Fibroblast of pulmonary artery (primary cell): ENCODE measurements at places on chromosomes 4 and X.

DNA sequence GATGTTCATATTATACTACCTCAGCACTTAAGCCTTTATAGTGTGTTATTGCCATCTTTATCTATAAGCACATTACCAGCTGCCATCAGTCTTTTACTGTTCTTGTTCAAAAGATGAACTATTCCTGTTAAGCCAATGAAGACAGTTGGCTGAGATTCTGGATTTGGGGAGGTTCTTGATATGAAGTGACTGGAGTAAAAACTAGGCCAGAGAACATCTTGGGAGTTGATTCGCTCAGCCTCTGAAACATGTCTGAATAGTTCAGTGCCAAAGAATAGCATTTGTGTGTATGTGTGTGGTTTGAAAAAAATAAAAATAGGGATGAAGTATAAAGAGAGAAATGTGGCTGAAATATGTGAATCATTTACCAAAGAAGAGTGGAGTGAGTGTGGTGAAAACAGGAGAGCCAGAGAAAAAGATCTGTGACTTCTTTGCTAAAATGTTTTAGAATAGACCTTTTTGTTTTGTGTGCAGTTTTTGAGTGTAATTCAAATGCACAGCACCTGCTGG lies 15.2 kb downstream of the EXOC1 start:
- no peak for DNase-seq

DNA sequence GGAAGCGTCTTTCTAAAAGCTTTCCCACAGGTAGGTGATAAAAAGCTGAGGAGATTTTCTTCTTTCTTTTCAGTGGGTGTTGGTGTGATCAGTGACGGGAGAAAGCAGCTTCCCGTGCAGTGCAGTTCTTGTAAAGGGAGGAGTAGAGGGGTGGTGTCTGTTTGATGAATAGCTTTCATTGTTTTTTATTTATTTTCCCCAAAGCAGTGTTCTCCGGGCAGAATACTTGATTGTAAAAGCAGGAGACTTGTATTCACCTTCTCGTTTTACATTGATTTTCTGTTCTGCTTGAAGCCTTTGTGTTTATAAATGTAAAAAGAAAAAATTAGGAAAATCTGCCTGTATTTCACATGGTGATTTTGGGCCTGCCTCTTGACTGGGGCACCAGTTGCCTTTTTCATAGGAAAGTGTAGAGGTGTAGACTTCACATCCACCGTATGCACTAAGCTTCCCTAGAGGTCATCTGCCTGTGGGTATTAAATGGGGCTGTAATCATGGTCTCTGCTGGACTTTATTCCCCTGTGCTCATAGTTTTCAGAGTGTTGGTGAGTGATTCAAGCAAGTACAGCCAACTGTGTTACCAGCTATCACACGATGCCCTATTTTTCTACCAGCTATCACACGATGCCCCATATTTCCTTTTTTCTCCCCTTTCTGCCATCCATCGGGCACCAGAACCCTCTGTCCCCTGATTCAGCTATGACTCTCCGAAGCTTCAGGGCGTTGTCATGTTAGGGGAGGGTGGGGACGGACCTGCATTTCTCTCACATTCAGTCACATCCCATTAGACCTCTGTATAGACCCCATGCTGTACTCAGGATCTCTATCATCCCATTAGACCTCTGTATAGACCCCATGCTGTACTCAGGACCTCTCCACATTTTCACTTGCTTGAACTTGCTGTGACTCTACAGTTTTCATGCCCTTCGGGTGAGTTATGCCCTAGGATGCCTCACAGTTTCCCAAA lies 526.5 kb downstream of the TRIML1 start:
- DNase-seq: no peak

DNA sequence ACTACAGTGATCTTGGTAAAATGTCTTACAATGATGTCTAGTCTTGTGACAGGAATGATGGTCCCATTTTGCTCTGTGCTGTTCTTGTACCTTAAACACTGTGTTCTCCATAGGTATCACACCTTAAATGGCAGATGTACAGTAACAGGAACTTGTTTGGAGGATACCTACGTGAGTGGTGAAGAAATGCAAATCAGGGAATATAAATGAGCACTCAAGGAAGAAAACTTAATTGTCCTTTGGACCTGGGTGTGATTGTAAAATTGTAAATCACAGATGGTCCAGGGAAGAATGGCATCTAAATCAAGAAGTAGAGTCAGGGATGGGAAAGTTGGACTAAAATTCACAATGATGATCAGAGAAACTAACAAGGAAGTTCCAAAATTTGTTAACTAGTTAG lies 12.7 kb downstream of the HPGDS start:
- DNase-seq: no peak

DNA sequence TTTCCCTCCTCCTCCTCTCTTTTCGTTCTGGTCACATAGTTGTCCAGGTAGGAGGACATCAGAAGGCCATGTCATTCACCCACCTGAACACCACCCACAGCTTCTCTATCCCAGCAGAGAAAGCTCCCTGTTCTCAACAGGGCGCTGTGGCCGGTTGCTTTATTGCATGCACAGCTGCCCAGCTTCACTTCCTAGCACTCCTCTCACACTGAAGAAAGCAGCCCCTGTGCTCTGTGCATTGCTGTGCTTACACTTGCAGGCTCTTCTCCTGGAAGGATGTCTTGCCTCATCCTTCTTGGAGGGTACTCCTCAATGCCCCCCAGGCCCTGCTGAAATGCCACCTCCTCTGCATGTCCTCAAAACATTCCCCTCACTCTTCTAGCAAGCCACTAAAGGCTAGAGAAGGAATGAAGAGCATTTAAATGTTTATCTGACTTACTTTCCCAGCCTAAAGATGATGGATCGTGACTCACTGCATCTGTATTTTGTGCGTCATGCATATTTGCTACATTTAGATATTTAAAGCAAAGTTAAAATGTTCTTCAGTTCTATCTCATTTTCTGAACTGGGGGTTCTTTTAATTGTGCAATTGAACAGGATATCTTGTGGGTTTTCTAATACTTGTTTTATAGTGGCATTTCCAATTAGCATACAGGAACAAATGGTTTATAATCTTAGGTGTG lies 186.4 kb upstream of the PUDP start:
- DNase-seq: peak; percentile 57

DNA sequence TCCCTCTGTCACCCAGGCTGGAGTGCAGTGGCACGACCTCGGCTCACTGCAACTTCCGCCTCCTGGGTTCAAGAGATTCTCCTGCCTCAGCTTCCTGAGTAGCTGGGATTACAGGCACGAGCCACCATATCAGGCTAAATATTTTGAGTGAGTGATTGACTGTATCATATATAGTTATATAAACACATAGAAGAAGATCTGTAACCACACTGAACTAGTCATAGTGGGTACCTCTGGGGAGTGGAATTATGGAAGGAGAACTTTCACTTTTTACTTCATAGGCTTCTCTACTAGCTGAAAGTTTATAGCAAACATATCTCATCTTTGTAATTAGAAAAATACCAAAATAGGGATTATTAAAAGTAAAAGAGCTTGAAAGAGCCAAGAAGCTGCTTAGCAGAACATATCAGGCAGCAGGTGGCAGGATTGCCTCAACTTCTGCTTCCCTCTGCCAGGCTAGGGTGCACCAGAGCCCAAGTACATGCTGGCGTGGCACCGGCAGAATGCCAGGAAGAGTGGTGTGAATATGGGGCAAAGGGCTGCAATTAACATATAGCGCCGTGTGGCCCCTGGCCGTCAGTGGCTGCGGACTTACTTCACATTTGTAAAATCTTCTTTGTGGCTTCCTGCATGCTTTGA lies 39.5 kb upstream of the CD40LG start:
- peak; percentile 29 for DNase-seq

DNA sequence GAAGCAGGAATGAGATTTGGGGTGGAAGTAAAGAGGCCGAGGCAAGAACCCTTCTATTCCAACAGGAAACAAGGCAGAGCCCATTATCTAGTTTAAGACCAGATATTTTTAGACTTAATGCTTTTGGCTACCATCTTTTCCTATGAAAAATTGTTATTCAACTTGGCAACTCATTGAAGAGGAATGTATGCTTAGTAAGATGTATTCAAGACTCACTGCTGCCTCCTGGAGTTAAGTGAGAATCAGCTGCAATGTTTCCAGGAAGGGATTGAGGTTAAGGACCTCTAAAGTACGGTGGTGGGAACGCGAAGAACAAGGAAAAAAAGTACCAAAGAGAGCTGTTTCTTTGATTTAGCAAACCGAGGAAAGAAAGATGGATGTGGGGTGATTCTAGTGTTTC lies 89.1 kb downstream of the RAPGEF2 start:
- DNase-seq: peak; percentile 69

DNA sequence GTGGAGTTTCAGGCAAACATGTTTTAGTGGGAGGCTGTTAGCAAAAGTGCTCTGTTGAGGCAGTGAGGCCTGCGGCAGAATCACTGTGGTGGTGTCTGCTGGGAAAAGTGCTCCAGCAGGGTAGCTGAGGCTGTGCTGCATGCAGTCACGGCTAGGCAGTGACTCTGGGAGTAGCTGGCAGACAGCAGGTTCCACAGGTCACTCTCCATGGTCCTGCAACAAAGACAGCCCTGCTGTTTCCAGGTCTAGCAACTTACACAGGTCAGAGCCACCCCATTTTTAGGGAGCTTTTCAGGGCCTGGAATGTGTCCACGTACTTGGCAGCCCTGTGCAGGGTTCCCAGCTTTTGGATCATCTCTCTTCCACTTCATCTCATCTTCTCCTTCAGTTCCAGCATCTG lies 184.3 kb downstream of the NAA11 start:
- peak; percentile 16 for DNase-seq

GRCh38 chr4:155684892-155685541 lies 18.4 kb downstream of the GUCY1A1 start:
- no peak for DNase-seq

DNA sequence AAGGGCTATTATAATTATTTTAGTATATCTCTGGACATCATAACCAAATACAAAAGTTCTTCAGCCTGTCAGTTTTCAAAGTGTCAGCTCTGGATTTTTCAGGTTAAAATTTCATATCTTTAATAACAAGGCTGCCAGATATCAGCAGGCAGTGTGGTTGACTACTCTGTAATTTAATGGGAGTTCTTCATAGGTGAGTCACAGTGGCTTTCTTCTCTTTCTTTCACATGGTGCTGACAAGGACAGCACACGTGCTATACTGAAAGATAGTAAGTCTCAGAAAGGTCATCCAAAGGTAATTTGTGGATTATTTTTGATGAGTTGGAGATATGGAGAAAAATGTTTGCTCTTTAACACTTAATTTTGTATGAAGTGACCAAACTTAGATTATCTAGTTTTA lies 43.2 kb downstream of the GALNT7 start:
- DNase-seq: peak; percentile 51

- no peak for DNase-seq
Observed at GRCh38 chr4:186695392-186695791, 28.3 kb downstream of the FAT1 start.

DNA sequence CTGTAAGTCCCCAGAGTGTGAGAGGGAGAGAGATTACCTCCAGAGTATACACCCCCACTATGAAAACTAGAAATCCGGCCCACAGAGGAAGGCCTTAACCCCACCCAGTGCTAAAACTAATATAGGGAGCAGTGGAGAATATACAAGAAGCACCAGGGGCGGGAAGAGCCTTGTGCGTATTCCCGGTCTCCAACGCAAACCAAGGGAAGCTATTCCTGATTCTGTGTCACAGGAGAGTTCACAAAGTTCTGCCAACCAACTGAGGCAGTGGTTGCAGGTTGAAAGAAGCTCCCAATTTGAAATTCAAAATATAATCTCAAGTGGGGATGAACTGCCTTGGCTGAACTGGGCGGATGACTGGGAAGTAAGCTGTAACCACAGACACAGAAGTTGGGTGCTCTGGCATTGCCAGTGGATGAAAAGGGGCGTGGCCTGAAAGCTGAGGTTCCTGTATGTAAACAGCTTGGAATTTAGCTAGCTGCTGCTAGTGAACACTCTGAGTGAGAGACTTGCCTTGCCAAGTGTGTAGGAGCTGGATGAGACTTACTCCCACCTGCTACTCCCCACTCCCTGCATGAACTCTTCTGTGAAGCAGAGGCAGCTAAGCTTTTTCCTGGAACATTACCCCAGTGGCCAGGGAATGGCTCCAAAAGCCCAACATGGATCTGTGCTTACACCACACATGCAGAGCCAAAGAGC lies 32.7 kb downstream of the ELF2 start:
- peak; percentile 80 for DNase-seq

GRCh38 chr4:26468977-26469376 lies 21.3 kb downstream of the CCKAR start:
- no peak for DNase-seq

DNA sequence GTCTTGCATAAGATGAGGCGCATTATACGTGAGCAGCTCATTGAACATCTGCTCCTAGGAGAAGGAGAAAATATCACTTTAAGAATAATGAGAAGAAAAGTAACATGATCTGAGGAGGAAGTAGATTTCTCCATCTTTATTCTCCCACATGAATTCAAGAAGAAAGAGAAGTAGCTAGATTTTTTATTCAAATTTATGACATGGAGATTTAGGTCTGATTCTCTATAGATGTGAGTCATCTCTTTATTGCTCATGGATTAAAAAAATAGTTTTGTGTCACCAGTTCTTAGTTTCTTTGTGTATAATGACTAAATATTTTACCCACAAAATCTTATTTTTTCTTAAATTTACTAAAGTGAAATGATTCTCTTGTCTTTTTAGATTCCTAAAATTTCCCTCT lies 40.4 kb downstream of the HPGDS start:
- no peak for DNase-seq

GRCh38 chr4:126611900-126612299 lies 1020.9 kb upstream of the INTU start:
- DNase-seq: peak; percentile 54

GRCh38 chr4:29927895-29928294 lies 792.3 kb upstream of the PCDH7 start:
- no peak for DNase-seq

GRCh38 chr4:153252122-153252521 lies 47.9 kb downstream of the TRIM2 start:
- DNase-seq: no peak

DNA sequence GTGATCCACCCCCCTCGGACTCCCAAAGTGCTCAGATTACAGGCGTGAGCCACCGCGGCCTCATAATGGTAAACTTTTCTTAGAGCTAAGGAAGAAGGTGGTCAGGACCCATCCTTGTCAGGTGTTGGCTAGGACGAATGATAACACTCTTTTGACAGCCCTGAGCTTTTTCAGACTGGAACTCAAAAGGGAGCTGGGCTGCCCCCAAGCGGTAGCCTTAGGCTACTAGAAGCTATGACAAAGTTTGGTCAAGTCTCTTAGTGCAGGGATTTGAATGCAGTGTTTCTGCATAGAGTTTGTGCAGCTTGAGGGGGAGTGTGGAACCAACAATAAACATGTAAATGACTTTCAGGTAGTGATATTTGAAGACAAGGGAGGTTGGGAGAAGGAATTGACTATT lies 11.8 kb upstream of the HSD17B10 start:
- DNase-seq: peak; percentile 54

DNA sequence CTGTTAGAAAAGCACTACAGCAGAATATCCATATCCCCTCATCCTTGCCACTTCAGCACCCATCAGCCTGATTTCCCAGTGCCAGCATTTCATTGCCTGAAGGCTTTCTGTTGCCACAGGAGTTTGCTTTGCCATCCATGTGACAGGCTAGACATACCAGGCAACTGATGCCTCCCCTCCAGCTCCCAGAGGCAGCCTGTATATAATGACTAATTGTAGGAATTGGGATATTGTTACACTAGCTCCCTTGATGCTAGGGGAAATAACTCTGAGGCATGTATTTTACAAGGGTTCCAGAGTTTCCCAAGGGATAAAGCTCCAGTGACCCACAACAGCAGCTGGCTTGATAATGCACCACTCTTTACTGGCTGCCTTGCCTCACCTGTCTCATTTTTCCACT lies 608.0 kb upstream of the FTHL17 start:
- no peak for DNase-seq

GRCh38 chr4:88398381-88398780 lies 19.7 kb downstream of the HERC6 start:
- no peak for DNase-seq
